ENCODE measurements at places on chromosomes 13 and 19.

GRCh38 chr13:42732073-42732472 is 49.3 kb upstream of the FAM216B start:
- no peak for DNase-seq

DNA sequence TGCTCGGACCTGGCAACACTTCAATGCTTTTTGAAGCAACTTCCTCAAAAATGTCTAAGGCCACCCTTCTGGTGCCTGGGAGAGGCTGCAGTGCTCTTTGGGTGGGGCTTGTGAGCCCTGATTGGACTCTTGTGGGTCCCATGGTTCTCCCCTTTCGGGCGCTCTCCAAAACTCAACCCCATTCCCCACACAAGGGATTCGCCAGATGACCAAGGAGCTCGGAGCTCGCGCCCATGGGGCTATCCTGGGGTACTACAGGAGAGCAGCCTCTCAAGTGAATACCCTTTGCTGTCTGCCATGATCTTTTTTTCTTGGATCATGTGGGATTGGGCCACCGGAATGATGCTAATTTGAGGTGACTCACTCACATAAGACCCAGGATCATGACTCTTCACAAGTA is 29.7 kb upstream of the KL start:
- DNase-seq: no peak

GRCh38 chr19:27776020-27776419 is 1436.9 kb downstream of the UQCRFS1 start:
- DNase-seq: peak; percentile 24

- no peak for DNase-seq
These were observed 143.0 kb downstream of the CACNA1A start for GRCh38 chr19:13363245-13363644.

DNA sequence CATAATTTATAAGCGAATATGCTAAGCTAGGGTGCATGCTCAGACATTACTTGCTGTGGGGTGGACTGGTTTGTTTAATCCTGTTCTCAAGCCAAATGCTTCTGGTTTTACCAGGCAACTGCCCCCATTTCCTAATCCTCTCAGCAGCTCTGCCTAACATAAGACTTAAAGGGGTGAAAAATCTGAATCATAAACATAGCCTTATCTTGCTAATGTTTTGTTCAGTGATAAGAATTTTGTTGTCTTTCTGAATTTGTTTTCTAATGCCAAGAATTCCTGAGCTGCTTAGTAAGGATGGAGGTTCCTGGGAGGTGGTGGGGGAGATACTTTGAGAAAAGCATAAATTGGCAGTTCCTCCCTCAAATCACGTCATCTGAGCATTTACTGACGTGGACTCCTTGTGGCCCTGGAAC is 42.7 kb downstream of the ING1 start:
- DNase-seq: no peak
